ENCODE measurements at places on chromosomes 12 and 14. TPM values are rescaled to one million over a fixed set of nuclear protein-coding genes. Genes with fewer than 3 reads are reported as not detected.

GRCh38 chr12:116276652-116277466, 634 bp downstream of the MED13L start:
- H3K4me1 ChIP-seq = peaks cover 43% of the 10 kb centered on the region
- peak overlapping the region; percentile 97 for H3K4me3 ChIP-seq
- no peaks in the 10 kb centered on the region for H3K36me3 ChIP-seq
- peak overlapping the region; percentile 86 for H3K27ac ChIP-seq
- no peaks in the 10 kb centered on the region for H3K27me3 ChIP-seq
- DNase-seq = peak; percentile 89

GRCh38 chr12:115199831-115200230, 515.9 kb upstream of the TBX3 start:
- no peak overlapping the region for H3K4me3 ChIP-seq
- H3K27ac ChIP-seq = no peak overlapping the region

DNA sequence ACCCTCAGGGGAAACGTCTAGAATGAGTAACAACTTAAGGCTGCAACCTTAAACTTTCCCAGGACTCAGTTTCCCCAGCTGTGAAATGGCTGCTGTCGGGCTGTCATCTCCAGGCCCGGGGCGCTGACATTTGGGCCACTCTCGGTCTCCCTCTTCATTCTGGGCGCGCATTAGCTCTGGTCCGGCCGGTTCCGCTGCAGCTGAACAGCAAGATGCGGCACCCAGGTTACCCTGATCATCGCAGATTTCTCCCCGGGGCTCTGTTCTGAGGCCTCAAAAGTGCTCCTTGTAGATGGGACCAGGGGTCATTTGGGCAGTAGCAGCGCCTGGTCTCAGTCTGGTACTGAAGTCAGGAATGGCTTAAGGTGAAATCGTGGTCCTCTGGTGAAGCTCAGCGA, 890 bp upstream of the BCL7A start:
- peak overlapping the region; percentile 72 for H3K4me3 ChIP-seq
- no peak overlapping the region for H3K27ac ChIP-seq
- peaks cover 16% of the 10 kb centered on the region for H3K27me3 ChIP-seq
- peaks cover 17% of the 10 kb centered on the region for H3K4me1 ChIP-seq

DNA sequence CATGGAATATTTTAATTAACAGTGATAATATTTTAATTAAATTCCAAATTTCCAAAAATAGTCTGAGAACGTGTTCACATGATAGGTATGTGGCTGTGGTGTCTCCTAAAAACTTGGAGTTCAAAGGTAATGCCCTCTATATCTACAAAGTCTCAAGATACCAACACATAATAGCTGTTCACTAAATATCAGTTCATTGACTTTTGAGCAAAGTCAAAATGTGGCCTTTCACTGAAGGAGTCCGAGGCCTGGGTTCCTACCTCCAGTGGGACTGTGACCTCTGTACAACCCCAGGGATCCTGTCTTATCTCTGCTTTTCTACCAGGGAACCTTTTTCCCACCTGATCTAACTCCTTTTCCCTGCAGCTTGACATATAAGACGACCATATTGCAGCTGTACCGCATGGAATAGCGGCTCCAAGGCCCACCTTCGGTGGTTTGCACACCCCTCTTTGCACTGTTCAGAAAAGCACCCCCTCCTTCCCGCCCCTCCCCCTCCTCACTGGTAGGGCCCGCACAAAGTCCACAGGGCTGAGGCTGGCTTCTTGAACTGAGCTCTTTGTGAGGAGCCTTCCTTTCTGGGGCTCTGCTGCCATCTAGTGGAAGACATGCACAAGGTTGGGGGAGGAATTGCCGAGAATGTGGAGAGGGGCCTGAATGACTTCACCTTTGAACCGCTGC, 3.1 kb downstream of the CCND2 start:
- H3K27me3 ChIP-seq = peaks cover 50% of the 10 kb centered on the region
- H3K36me3 ChIP-seq = peaks cover 7% of the 10 kb centered on the region
- DNase-seq = peak; percentile 95
- H3K27ac ChIP-seq = no peak overlapping the region

- peaks cover 3% of the 10 kb centered on the region for H3K4me1 ChIP-seq
- no peaks in the 10 kb centered on the region for H3K27me3 ChIP-seq
- H3K4me3 ChIP-seq = no peak overlapping the region
- no peaks in the 10 kb centered on the region for H3K36me3 ChIP-seq
These were observed 422.5 kb downstream of the NRXN3 start for GRCh38 chr14:78592616-78593219.

Gene GYS2
- total RNA-seq = not detected

- no peak for DNase-seq
- peaks cover 13% of the 10 kb centered on the region for H3K4me1 ChIP-seq
- H3K36me3 ChIP-seq = no peaks in the 10 kb centered on the region
- no peaks in the 10 kb centered on the region for H3K27me3 ChIP-seq
These were observed 4.2 kb downstream of the TBK1 start for GRCh38 chr12:64456119-64456518.

- H3K27me3 ChIP-seq = no peaks in the 10 kb centered on the region
- no peaks in the 10 kb centered on the region for H3K4me1 ChIP-seq
- DNase-seq = peak; percentile 14
- no peaks in the 10 kb centered on the region for H3K36me3 ChIP-seq
- no peak overlapping the region for H3K27ac ChIP-seq
These were observed 76.3 kb downstream of the SCAF11 start for GRCh38 chr12:45914090-45914489.

- H3K27me3 ChIP-seq = no peaks in the 10 kb centered on the region
- no peak for DNase-seq
- H3K27ac ChIP-seq = no peak overlapping the region
- H3K4me1 ChIP-seq = no peaks in the 10 kb centered on the region
- H3K36me3 ChIP-seq = no peaks in the 10 kb centered on the region
These were observed 27.1 kb downstream of the ALDH1L2 start for GRCh38 chr12:105057174-105057573.

DNA sequence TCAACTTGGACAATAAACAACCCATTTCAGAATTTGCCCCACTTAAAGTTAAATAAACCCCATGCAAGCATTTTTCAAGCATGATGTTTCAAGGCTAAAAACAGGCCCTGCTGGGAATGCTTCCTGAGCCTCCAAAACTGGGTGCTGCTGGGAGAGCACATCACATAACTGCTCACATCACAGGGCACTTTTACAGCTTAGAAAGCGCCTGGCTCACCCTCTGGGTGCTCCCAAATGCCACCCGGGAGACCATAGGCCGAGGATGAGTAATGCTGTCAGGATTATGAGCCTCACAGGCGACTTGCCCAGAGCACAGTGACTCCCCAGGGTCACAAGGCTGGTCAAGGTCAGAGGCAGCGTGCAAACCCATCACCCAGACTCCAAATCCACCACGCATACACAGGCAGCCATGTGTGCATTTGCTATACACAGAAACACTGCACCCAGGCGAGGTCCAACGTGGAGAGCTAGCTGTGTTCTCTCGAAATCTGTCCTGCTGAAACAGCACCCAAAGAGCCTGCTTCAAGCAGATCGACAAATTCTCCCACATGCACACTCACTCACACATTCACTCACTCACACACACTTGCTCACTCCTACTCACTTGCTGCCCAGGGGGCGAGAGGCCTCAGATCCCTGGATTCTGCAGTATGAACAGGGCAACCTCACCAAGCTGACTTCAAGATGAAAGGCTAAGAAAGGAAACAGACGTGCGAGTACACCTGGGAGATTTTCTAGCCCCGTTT, 58.7 kb downstream of the ITPK1 start:
- DNase-seq = no peak
- peaks cover 4% of the 10 kb centered on the region for H3K4me1 ChIP-seq
- H3K4me3 ChIP-seq = no peak overlapping the region
- H3K27ac ChIP-seq = no peak overlapping the region
- H3K36me3 ChIP-seq = no peaks in the 10 kb centered on the region
- no peaks in the 10 kb centered on the region for H3K27me3 ChIP-seq

Gene KLRC1
- total RNA-seq = not detected

DNA sequence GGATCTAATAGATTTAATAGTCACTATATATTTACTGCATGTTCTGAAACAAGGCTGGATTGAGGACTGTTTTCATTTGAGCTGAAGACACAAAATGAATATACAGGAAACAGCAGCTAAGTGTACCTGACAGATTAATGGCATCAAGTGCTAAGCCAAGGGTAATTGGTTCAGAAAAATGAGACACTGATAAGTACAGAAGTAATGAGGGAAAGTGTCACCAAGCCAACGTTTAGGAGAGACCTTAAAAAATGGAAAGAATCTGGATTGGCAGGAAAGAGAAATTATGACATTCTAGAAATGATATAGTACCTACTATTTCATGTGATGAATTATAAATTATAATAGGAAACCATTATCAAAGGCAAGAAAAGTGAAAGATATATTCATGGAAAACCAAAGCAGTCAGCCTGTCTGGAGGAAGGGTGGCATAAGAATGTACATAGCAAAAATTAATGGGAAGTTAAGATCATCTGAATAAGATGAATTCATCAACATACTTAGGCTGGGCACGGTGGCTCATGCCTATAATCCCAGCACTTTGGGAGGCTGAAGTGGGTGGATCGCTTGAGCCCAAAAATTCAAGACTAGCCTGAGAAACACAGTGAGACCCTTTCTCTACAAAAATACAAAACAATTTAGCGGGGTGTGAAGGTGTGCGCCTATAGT, 21.0 kb upstream of the DUSP16 start:
- H3K4me3 ChIP-seq = no peak overlapping the region
- DNase-seq = no peak
- no peak overlapping the region for H3K27ac ChIP-seq
- no peaks in the 10 kb centered on the region for H3K36me3 ChIP-seq
- H3K27me3 ChIP-seq = no peaks in the 10 kb centered on the region

- no peaks in the 10 kb centered on the region for H3K36me3 ChIP-seq
These were observed 1.4 kb upstream of the KCNK13 start for GRCh38 chr14:90060312-90060964.

Data from neural progenitor cell (in vitro differentiated cells).